ENCODE measurements at places on chromosomes 6 and 20.
A peak's percentile ranks its signal among the peaks of the same experiment; 100 is the strongest.

- peak; percentile 99 for DNase-seq
Measured at GRCh38 chr6:21522797-21523456, 70.6 kb upstream of the SOX4 start.

DNA sequence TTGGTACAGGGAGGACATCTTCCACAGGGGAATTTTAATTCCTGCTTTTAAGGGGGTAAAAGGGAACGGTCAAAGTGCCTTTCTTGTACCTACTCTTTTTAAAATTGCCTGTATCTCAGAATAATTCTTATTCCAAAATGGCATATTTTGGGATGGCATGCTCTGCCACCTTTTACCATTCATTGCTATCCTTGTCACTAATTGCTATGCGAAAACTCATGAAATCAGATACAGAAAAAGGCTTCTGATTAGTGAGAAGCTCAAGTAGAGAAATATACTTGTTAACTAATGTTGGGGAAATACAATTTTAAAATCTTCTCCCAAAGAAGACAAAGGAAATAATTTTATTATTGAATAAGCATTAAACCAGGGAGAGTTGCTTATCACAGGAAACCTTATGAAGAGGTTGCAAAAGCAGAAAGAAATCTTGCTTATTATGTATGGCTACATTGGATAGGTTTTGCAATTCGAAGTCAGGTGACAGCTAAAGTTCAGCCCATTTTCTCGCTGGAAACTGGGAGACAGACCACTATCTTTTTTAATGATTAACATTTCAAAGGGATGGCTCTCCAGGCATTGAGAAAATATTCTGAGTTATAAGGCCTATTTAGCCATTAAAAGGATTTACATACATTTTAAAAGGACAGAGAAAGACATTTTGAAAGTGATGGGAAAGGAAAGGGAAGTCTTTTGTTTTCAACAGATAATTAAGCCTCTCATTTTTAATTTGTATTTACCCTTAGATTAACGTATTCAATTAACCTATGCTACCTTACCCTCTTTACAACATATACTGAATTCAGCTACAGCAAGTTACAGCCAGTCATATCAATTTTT, 110.3 kb upstream of the PRSS16 start:
- DNase-seq = no peak

DNA sequence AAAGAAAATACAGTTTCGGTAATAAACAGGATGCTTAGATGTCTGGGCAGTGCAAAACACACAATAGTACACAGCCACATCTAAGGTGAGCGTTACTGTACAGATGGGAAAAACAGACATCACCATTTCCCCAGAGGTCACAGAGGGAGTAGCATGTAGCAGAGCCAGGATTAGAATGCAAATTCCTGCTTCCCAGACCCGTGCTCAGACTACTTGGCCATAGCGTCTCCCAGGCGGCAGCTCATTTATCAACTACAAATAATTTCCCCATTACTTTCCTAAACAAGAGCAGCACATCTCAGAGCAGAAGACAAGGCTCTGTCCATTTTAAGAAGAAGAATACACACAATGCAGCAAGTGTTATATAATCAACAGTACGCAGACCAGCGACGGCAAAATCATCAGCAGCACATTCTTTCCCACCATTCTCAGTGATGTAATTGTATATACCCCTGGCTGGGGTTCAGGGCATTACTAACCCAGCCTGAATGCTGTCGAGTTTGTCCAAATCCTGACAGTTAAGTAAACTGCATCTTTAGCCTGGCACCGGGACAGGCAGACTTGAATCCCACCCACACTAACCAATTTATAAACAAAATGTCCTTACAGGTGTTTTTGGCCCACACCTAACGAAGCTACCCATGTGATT, 61.9 kb downstream of the CNKSR3 start:
- DNase-seq = peak; percentile 74

DNA sequence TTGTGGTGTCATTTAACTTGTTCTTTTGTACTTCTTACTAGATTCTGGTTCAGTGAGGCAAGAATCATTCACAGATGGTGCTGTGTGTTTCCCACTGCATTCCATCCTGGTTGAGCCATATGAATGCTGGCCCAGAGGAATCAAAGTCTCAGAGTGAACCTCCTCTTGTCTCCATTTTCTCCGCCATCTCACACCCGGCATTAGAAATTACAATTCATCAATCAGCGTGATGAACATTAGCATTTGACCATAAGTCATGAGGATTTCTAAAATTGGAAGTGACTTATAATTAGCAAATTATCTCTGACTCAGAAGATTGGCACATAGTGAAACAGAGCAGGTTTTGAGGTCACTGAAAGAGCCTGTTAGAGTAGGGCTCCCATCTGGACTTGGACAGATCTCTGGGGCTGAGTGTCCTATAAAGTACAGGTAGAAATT, 25.2 kb downstream of the TNFAIP3 start:
- DNase-seq = no peak

DNA sequence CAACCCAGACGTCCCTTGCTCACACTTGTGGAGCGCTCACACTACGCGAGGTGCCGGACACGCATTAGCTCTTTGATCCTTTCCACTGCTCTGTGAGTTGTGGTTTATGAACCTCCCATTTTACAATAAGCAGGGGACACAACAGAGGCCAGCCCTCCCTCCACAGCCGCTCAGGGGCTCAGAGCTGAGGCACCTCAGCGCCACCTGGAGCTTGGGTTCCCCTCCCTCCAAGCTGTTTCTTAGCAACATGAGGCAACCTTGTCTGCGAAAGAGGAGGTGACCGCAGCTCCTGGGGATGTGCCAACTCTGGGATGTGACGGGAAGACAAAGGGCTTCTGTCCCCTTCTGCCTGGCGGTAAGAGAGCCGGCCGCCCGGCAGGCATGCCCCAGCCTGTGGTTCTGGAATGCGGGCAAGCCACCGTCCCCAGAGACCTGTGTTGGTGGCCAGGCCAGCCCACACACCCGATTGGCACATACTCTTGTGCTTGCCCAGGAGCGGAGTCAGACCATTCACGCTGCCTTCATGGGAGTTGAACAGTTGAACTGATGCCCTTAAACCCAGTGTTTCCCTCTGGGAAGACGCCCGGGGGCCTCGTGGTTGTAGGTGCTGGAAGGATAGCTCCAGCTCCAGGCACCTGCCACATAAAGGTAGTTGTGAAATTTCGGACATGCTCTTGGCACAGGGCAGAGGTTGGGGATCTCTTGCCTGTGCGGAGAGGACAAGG, 44.5 kb downstream of the RBM38 start:
- DNase-seq = peak; percentile 100

DNA sequence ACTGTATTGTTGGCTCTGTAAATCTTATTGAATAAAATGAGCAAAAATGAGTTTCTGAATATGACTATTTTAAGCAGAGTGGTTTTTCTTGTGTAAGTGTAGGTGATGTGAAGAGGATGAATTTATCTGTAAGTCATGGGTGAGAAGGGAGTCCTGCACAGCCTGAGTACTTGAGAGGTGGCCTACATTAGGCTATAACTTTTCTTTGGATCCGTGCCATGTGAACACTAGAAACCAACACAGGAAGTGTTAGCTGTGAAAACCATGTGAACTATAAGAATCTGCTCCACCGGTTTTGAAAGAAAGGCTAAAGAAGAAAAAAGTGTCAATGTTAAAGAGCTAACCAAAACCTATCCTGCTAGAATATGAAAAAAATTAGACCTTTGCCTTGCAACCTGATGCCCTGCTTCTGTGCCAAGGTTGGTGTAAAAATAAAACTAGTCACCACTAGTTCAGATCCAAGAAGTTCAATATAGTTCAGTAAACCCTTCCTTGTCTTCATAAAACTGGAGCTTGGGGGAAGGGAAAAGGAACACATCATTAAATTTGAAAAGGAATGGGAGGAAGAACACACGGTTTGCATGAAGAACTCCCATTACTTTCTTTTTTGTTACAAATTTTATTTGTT, 21.3 kb downstream of the PLCB1 start:
- DNase-seq = no peak

DNA sequence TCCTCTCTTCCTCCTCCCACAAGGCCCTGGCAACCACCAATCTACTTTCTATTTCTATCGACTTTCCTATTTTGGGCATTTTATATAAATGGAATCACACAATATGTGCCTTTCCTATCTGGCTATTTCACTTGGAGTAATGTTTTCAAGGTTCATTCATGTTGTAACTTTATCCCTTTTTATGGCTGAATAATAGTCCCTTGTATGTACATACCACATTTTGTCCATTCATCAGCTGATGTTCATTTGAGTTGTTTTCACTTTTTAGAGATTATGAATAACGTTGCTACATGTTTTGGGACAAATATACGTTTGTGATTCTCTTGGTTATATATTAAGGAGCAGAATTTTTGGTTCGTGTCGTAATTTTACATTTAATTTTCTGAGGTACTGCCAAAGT, 33.9 kb downstream of the SCGN start:
- no peak for DNase-seq

DNA sequence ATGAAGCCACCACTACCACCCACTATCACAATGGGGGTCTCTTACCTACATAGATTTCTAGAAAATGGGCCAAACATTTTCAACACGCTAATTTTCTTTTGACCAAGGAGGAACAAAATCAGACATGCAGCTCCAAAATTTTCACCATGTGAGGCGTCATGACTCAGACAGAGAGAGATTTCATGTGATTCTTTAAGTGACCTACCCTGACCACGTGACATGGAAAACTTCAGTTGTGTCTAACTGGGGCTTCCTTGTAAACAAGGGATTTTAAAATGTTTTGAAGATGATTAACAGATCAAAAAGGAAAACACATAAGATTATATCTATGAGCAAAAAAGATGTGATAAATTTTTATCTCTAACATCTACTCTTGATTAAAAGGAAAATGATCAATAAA, 199.2 kb downstream of the TBXT start:
- DNase-seq = no peak

GRCh38 chr6:139941826-139942225, 567.4 kb upstream of the CITED2 start:
- DNase-seq = no peak

- DNase-seq = no peak
Measured at GRCh38 chr20:8221887-8222419, 89.9 kb downstream of the PLCB1 start.

- no peak for DNase-seq
Measured at GRCh38 chr6:149891259-149891658, 6.7 kb downstream of the RAET1E start.

DNA sequence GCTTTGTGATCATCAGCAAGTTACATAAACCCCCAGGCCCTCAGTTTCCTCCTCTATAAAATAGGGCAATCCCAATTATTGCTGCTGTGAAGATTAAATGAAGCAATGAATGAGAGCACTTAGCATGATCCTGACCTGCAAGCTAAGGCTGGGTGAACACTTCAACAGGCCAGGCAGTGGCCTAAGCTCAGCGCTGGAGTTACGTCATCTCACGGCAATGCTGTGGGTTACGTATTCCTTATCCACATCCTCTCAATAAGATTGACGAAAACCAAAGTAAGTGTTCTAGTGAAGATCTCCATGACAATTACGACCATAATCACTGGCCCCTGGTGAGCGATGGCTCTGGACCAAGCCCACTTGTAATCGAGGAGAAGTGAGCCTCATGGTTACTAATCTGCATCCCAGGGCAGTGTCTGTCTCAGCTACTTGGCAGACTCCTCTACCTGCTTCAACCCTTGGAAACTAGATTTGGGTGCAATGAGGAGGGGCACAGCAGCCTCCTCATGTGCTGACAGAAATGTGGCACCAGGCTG, 274.1 kb upstream of the ARID1B start:
- DNase-seq = no peak

DNA sequence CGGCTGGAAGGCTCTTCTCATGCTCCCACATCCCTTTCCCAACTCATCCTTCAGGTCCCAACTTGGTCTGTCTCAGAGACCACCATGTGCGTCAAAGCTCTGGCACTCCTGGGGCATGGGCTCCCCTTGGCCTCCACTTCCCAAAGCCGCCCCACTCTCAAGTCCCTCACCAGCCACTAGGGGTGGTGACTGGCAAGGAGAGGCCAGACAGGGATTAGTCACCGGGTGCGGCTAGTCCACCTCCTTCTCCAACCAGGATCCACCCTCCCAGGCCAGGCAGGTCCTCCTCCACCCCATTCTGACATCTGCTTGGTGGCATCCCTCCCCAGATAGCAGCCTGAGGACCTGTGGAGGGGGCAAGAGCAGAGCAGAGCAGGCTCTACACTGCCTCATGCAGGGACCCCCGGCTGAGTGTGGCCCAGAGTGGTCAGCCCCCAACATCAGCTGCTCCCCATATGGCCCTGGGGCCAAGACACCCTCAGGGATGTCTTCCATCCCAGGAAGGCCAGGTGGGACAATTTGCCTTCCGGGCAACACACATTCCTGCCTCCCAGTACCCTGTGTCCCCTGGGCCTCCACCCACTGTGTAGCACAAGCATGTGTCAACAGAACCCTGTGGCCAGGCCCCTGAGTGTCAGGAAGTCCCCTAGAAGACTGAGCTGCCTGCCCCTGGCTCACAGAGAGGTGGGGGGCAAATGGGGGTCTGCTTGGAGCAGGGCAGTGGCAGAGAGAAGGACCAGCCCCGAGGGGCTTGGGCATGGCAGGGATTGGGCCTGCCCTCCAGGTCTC, 29.2 kb downstream of the YTHDF1 start:
- DNase-seq = no peak

GRCh38 chr20:51758978-51759544, 9.1 kb downstream of the ATP9A start:
- DNase-seq = no peak

- no peak for DNase-seq
Measured at GRCh38 chr6:13561624-13562267, 12.7 kb upstream of the SIRT5 start.

Data from NCI-H526 (cell line).